Left hindlimb (tissue), 1 donor: ENCODE measurements at places on chromosomes 6 and 20.

DNA sequence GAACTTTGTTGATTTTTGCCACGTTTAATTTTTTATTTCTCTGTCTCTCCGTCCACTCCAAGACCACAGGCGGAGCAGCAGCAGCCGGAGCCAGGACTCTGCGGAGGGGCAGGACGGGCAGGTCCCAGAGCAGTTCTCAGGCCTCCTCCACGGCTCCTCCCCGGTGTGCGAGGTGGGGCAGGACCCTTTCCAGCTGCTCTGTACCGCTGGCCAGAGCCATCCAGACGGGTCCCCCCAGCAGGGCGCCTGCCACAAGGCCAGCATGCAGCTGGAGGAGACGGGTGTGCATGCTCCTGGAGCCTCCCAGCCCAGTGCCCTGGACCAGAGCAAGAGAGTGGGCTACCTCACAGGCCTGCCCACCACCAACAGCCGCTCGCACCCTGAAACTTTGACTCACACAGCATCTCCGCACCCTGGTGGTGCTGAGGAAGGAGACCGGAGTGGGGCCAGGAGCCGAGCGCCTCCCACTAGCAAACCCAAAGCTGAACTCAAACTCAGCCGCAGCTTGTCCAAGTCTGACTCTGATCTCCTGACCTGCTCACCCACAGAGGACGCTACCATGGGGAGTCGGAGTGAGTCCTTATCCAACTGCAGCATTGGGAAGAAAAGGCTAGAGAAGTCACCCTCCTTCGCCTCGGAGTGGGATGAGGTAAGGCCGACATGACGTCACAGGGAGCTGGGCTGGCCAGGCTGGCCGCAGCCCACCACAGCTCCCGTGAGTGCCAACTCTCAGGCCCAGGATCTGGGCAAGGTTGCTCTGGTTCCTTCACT, 123.5 kb downstream of the TCP11 start:
- peak; percentile 63 for DNase-seq

- no peak for DNase-seq
Observed at GRCh38 chr6:42251500-42251899, 33.8 kb upstream of the MRPS10 start.

GRCh38 chr6:4210629-4211419, 75.4 kb upstream of the ECI2 start:
- DNase-seq, result peak; percentile 59

GRCh38 chr6:31092238-31092637, 20.1 kb downstream of the C6orf15 start:
- DNase-seq, result no peak

DNA sequence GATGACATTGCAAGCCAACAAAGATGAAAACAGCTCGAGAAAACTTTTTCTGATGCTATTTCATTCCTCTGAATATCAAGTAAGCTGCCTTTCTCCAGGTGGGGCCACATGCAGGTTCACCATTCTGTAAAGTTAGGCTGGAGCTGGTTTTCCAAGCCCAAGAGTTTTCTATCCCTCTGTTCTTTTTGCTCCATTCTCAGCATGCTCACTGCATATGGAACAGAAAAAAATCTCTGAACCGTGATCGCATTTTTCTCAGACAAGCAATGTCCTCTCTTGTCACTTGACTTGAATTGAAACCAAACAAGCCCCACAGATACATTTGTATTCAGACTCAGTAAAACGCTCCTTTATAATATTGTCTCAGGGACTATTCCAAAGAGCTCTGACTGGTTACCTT, 451.6 kb downstream of the FRK start:
- no peak for DNase-seq
